ENCODE measurements at places on chromosomes 3 and 15.

- no peak overlapping the region for H3K27ac ChIP-seq
- H3K27me3 ChIP-seq = no peaks in the 10 kb centered on the region
- no peaks in the 10 kb centered on the region for H3K36me3 ChIP-seq
- DNase-seq = no peak
- H3K4me1 ChIP-seq = peaks cover 4% of the 10 kb centered on the region
- H3K4me3 ChIP-seq = no peak overlapping the region
Observed at GRCh38 chr15:35674873-35675781, 129.2 kb upstream of the DPH6 start.

- H3K4me3 ChIP-seq = no peak overlapping the region
- H3K27ac ChIP-seq = no peak overlapping the region
- H3K27me3 ChIP-seq = peaks cover 6% of the 10 kb centered on the region
- DNase-seq = peak; percentile 53
- no peaks in the 10 kb centered on the region for H3K36me3 ChIP-seq
Observed at GRCh38 chr15:81106560-81106959, 27.5 kb upstream of the CFAP161 start.

DNA sequence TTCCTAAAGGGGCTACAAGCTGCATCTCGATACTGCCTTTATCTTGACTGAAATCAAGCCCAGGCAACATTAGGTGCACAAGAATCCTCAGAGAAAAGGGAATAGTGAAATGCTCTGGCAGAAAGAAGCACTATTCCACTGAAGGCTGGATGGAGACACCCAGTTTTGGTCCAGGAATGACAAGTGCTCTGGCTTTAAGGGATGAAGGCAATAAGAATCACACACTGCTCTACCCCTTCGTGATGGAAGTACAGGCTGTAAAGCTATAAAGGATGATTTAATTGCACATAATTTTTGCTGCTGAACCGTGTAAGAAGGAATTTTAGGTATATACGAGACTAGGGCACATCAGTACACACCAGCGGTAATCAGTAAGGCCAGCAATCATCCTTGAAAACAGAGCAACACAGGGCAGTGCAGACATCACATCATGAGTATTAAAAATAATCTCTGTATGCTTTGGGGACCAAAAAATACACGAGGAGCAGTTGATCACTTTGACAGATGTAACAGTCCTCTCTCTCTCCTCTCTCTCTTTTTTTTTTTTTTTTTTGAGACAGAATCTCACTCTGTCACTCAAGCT, 414.6 kb upstream of the TBL1XR1 start:
- H3K4me1 ChIP-seq = peaks cover 7% of the 10 kb centered on the region
- no peaks in the 10 kb centered on the region for H3K27me3 ChIP-seq
- no peak overlapping the region for H3K4me3 ChIP-seq

GRCh38 chr15:90191344-90191687, 9.8 kb upstream of the SEMA4B start:
- no peak for DNase-seq
- H3K4me1 ChIP-seq = no peaks in the 10 kb centered on the region
- no peaks in the 10 kb centered on the region for H3K27me3 ChIP-seq
- H3K36me3 ChIP-seq = no peaks in the 10 kb centered on the region
- H3K27ac ChIP-seq = peak overlapping the region; percentile 72
- no peak overlapping the region for H3K4me3 ChIP-seq

GRCh38 chr15:50685191-50685975, 1.2 kb downstream of the TRPM7 start:
- H3K36me3 ChIP-seq = no peaks in the 10 kb centered on the region
- DNase-seq = no peak
- no peaks in the 10 kb centered on the region for H3K27me3 ChIP-seq
- peaks cover 41% of the 10 kb centered on the region for H3K4me1 ChIP-seq
- H3K27ac ChIP-seq = peak overlapping the region; percentile 88
- H3K4me3 ChIP-seq = peak overlapping the region; percentile 78

- H3K36me3 ChIP-seq = peaks cover 66% of the 10 kb centered on the region
- peak overlapping the region; percentile 98 for H3K27ac ChIP-seq
- H3K4me3 ChIP-seq = peak overlapping the region; percentile 90
Observed at GRCh38 chr3:134369861-134370596, 4.2 kb downstream of the AMOTL2 start.

GRCh38 chr15:61003437-61004218, 225.5 kb downstream of the RORA start:
- H3K27me3 ChIP-seq = no peaks in the 10 kb centered on the region
- no peak for DNase-seq
- no peaks in the 10 kb centered on the region for H3K4me1 ChIP-seq
- H3K36me3 ChIP-seq = no peaks in the 10 kb centered on the region

Data from tibial artery (tissue), 4 donors.